ENCODE measurements at places on chromosomes 6 and 20. TPM values are rescaled to one million over a fixed set of nuclear protein-coding genes. Genes with fewer than 3 reads are reported as not detected.

DNA sequence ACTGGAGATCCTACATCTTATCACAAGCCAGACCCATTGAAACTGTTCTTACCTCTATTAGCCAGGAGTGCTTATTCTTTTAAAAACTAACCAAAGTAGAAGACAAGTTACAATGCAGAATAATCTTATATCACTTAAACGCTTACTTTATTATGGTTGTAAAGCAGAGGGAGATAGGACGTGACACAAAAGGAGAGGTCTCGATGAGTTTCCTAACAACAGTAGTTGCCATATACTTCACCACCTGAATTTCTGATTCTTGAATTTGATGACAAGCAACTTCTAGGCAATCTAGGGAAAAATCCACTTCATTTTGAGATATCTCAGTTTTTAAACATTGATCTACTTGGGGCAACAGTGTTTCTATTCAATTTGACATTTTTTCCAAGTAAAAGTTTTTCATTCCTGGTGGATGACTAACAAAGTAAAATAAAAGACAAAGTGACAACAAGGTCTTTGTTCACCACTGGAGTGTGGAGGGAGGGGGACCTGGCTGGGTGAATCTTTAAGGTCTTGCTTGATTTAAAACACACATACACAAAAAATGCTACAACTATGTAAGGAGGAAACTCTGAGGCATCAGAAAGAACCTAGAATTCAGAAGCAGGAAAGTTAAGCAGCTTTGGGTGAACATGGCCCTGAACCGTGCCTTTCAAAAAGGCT lies 110.9 kb downstream of the SMLR1 start:
- DNase-seq = no peak

- peak; percentile 42 for DNase-seq
Observed at GRCh38 chr6:162379757-162380409, 347.7 kb downstream of the PRKN start.

DNA sequence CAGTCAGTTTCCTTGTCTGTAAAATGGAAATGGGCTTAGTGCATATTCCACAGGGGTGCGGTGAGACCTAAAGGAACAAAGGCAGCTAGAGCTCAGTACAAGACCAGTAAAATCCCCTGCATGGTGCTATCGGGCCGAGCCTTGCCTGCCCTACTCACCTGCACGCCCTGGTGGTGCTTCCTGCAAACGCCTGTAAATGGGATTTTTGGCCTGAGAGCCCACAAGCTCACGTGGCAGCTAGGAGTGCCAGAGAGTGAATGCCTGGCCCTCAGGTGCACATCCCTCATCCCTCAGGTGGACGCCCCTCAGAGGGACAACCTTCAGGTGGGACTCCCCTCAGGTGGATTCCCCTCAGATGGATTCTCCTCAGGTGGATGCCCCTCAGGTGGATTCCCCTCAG lies 48.0 kb upstream of the VSX1 start:
- DNase-seq = no peak

DNA sequence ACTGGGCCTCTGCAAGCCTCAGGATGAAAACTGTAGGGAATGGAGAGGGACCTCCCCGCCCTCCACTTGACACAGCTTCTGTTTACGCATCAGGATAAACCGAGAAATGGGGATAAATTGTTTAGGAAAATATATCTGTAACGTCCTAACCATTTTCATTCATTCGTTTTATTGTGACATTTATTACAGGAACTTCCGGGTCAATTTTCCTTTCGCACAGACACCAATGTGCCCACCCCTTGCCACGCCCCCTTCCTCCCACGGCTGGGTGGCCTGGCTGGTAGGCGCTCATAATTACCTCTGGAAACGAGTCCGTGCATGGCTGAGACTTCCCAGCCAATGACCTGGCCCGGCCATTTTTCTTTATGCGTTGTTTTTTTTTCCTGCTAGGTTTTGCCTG lies 96.1 kb downstream of the BMP7 start:
- DNase-seq = no peak

GRCh38 chr6:18724056-18724455 lies 336.9 kb downstream of the RNF144B start:
- no peak for DNase-seq

Gene BTNL2
- total RNA-seq = not detected

Gene NKX2-2
- not detected for total RNA-seq

Gene CAGE1
- 0.47 TPM for total RNA-seq

Gene TAGAP
- not detected for total RNA-seq
